PC-3 (cell line): ENCODE measurements at places on chromosomes 12 and 14.

DNA sequence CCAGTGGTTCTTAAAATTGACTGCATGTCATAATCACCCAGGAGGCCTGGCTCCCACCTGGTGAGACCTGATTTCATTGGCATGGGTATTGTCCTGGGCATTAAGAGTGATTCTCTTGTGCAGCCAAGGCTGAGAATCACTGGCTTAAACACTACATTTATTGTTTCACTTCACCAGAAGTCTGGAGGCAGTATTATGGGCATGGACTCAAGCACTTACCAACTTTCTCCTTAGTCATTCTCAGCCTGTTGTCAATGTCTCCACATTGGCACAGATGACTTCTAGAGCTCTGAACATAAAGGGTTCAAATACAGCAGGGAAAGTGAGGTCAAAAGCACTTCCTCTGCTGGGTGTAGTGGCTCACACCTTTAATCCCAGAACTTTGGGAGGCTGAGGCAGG is 25.6 kb upstream of the GCH1 start:
- DNase-seq, result no peak

GRCh38 chr14:101294136-101294535 is 267.2 kb upstream of the DIO3 start:
- no peak for DNase-seq

DNA sequence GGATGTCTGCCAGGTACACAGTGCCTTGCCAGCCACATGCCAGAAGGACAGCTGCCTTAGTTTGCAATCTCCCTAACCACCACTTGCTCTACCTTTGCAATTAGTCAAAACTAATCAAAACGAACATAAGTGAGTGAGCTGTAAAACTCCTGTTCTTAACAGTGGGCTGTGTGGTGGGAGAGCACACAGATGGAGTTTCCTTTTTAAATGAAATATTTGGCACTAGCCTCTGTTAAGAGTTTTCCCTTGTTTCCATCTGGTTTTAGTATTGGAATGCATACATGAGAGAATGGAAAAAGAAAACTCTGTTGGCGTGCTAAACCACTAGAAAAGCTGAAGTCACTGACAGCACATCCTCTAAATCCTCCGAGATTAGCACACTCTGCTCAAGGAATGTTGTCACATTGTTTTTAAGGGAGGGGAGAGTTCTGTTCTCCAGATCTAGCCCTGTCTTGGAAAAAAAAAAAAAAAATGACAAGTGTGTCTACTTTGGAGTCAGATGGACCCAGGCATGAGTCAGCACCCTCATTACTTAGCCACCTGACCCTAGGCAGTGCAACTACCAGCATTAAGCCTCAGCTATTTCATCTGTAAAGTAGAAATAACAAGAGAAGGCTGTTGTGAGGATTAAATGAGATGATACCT is 83.9 kb downstream of the STXBP6 start:
- DNase-seq, result no peak

DNA sequence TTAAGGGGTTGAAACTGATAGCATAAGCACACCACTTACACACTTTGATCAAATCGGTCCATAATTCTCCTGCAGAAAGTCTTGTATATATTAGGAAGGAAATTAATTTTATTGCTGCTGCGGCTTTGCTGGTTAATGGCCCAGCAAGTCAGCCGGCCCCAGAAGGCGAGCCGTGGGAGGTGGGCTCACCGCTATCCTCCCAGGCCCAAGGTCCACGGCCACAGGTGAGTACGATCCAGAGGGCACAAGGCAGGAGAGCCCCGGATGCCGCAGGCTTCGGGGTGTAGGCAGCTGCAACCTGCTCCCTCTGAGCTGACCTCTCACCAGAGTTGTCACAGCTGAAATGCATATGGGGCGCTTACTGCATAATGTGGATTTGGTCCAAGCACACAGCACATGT is 165.7 kb downstream of the TBX5 start:
- no peak for DNase-seq

GRCh38 chr12:53994264-53995001 is 5.5 kb upstream of the HOXC9 start:
- DNase-seq, result no peak

GRCh38 chr14:63496837-63497400 is 46.3 kb downstream of the PPP2R5E start:
- DNase-seq, result no peak

GRCh38 chr12:3559601-3560294 is 68.7 kb downstream of the PRMT8 start:
- DNase-seq, result no peak

DNA sequence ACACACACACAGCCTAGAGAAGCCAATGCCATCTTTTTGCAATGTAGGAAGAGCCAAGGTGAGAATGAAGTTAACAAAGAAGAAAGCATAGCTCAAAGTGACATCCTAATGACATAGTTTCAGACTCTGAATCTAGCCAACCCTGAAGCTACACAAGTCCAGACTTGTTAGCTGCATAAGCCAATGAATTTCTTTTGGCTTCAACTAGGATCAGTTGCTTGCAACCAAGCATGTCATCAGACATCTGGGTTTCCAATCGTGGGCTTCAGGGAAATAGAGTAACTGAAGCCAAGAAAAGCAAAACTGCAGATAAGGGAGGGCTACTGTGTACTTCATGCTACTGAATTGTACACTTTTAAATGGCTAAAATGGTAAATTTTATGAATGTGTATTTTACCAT is 4.4 kb upstream of the GPHN start:
- DNase-seq, result no peak

DNA sequence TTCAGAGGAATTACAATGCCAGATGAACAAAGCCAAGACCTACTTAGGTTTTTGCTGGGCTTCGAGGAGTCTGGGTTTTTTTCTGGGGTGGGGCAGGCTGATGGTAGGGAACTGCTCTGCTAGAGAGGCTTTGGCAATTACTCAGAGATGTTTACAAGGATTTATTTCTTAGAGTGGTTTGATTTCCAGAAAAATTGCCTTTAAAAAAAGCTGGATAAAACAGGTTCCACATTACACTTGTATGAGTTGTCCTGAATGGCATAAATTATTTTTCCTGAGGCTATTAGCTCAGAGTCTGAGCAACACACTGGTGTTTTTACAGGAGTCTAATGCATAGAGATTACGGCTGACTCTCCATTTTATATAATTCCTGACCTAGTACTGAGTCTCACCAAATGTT is 118.5 kb upstream of the FRMD6 start:
- DNase-seq, result peak; percentile 99

GRCh38 chr12:17928708-17929366 is 161.2 kb downstream of the RERGL start:
- DNase-seq, result peak; percentile 88

DNA sequence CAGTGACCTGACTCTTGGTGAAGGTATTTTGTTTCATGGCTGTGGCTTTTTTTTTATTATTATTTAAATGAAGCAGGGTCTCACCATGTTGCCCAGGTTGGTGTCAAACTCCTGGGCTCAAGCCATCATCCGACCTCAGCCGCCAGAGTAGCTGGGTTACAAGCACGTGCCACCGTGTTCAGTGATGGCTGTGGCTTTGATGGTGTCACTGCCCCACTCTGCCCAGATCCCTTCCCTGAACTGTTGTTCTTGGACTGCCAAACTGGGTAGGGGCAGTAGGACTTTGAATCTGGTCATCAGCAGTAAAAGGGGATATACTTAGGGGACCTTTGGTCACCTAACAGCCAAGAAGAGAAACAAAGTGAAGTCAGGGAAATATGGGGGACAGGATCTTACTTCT is 19.4 kb downstream of the B4GALNT3 start:
- no peak for DNase-seq

GRCh38 chr14:49306152-49306751 is 279.9 kb downstream of the RPS29 start:
- DNase-seq, result peak; percentile 70

DNA sequence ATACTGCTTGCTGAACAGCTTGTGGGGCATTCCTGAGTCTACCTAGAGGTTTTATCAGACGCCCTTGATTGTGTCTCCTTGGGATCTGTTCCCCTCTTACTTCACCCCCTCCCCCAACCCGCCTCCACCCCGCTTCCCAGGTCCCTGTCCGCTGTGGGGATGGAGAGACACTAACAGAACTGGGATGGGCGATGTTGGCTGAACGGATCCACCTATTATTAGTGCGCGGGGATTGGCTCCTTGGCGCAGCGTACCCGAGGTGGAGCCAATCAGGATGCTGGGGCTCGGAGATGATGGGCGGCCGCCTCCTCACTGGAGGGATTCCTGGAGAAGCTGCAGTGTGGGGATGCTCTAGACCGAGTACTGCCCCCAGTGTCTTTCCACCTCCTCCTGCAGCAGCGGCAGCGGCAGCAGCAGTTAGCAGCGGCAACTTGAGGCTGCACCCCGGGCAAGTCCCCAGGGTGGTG is at the start of gene SYT1:
SYT1 (plus strand) TSS at position 372 of the 467 bp plus-strand sequence.
- peak; percentile 76 for DNase-seq

- DNase-seq, result no peak
Measured at GRCh38 chr14:90379106-90379505, 17.7 kb upstream of the CALM1 start.

DNA sequence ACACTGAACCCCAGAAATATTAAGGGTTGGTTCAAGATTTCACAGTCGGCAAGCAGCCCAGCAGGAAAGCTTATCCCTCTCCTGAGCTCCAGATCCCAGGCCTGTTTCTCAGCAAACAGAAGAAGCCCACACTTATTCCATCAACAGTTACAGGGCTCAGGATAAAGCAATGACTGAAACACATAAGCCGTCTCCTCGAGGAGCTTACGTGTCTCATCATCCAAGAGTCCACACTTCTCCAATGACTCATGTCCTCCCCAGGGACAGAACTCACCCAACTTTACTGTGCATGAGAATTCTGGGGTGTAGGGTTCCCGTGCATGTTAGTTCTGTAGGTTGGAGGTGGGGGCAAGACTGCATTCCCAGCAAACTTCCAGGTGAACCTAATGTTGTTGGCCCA is 31.2 kb downstream of the GSC start:
- DNase-seq, result no peak

DNA sequence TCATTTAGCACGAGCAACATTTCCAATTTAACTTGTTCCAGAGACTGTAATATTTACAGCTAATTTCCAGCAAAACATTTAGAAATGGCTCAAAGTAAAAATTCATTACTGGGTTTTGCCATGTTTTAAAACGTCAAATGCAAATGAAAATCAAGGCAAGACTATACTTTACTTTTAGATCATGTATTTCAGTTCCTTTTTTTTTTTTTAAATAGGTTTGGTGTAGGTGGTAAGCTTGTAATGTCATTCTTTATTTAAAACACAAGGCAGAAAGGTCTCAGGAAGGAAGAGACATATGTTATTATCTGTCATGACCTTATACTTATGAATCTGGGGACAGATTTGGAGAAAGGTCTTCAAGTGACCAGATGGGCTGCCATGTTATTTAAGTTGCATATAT is 54.1 kb downstream of the GRIP1 start:
- DNase-seq, result no peak

DNA sequence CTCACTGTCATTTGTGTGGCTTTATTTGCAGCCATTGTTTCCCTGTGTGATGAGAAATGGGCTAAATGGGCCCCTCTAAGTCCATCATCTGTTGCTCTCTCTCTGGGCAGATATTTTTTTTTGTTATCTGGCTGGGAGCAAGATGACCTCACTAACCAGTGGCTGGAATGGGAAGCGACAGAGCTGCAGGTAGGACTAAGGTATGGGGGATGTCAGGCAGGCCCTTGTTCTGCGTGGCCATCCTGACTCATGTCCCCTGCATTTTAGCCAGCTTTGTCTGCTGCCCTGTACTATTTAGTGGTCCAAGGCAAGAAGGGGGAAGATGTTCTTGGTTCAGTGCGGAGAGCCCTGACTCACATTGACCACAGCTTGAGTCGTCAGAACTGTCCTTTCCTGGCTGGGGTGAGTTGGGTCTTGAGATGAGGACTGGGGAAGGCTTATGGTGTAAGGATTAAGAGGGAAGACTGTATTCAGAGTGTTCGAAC is 1.3 kb downstream of the MARS1 start:
- no peak for DNase-seq

GRCh38 chr12:69492739-69493138 is 22.6 kb downstream of the FRS2 start:
- no peak for DNase-seq

DNA sequence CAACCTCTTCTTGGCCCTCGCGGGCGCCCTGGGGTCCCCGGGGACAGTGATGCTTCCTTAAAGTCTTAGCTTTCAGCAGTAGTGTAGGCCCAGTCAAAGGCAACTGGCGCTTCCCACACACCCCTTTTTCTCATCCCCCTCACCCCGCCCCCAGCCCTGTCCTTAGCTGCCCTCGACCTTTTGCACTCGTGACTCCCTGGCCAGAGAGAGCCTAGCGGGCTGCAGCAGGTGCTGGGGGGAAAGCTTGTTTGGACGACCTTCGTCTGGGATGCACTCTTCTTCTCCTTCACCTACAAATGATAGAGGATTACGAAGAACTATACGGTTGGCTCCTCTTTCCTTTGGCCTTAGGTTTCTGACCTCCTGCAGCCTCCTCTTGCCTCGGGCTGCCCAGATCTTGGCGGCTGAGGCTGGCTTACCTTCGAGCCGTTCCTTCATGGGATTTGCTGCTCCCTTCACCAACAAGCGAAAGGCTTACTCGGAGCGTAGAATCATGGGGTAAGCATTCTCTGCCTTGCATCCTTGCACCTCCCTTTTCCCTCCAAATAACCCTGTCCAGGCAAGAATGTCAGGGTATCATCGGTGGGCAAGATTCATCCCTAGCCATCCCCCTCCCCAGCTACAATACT is 815 bp downstream of the COQ10A start:
- DNase-seq, result no peak

DNA sequence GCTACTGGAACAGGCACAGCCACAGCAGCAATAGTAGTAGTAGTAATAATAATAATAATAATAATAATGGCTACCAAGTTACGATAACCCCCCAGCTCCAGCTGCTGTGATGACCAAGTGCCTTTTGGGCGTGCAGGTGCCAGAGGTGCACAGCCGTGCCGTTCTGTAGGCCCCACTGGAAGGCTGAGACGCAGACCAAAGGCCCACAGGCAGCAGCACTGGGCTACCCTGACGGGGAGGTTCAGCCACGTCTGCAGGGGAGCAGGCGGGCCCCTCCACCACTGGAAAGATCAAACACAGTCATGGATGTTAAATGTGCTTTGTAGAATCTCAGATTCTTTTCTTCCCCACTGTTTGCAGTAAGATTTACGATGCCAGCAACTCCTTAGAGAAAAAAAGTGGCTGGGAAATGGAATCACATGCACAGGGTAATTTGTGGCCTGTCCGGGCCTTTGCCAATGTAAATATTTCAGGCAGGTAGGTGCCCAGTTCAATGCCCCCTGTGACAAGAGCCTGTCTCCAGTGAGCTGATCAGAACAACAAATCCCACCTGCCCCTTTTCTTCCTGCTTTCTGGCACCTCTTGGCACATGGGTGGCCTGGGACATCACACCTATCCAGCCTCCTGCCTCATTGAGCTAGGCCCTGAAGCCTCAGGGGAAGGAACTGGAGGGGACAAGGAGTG is 32.6 kb downstream of the CCDC85C start:
- DNase-seq, result peak; percentile 33

- DNase-seq, result no peak
Measured at GRCh38 chr12:110693731-110694130, 4.8 kb upstream of the HVCN1 start.
